Fibroblast of skin of scalp (primary cell): ENCODE measurements at places on chromosomes 2 and 18.

- DNase-seq, result peak; percentile 60
Observed at GRCh38 chr2:166665991-166666940, 172.2 kb upstream of the SCN7A start.

DNA sequence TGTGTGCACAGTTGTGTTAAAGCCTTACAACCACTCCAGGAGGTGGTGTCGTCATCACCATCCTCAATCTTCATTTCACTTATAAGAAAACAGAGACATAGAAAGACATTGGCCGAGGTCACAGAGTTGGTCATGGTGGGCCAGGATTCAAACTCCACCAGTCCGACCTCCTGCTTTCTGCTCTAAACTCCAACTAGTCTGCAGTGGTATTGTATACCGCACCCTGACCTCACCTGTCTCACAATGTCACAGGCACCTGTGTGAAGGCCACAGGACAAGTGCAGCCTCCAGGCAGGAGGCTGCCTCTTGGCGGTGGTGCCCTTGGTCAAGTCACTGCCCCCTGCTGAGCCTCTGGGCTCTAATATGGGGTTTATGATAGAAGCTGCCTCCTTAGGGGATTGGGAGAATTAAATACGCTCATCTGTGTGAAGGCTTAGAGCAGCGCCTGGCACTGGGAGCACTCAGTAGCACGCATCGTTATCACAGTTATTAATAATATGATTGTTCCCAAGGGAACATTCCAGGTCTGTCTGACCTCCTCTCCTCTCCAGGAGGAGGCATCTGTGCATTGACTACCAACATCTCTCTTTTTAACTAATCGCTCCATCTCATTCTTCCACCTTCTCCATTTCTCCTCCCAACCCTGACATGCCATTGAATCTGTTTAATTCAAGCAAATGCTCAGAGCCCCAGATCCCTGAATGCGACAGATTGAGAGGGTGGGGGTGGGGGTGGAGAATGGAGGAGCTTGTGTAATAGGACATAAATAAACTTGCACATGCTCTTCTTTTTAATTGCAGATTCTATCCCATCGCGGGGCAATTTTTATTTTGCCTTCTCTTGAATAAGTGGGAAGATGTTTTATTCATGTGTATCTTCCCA lies 112.7 kb downstream of the MCFD2 start:
- no peak for DNase-seq

- DNase-seq, result no peak
Observed at GRCh38 chr2:231452799-231453508, 11.3 kb downstream of the NCL start.

GRCh38 chr2:206856513-206856912 lies 82.8 kb upstream of the CPO start:
- DNase-seq, result peak; percentile 62

DNA sequence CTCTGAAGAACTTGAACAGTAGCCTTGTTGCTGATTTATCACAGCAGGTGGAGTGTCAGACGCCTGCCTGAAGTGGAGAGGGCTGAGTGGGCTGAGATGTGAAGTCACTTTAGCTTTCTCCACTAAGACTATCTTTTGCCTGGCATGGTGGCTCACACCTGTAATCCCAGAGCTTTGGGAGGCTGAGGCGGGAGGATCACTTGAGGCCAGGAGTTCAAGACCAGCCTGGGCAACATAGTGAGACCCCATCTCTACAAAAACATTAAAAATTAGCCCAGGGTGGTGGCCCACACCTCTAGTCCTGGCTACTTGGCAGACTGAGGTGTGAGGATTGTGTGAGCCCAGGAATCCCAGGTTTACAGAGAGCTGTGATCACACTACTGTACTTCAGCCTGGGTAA lies 60.6 kb upstream of the TTC39C start:
- no peak for DNase-seq

DNA sequence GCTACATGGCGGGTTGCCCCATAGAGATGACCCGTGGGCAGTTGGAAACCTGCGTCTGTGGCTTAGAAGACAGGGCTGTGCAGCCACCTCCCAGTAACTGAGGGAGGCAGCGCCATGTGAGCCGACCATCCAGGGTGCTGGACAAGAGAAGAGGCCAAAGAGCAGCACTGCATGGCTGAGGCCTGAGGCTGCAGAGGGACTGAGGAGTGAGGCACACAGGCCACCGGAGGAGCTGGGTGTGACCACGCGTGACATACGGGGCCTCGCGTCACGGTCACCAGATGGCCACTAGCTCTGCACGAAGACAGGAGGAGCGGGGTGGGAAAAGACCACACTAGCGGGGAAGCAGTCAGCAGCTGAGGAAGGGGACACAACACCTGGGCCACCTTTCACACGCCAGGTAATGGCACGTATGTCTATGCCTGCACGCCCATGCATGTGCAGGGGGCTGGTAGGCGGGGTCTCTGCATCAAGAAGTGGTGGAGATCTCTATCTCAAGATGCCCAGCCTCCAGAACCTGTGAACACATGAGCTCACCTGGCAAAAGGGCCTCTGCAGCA lies 61.4 kb downstream of the NDUFA10 start:
- no peak for DNase-seq

GRCh38 chr2:6626401-6627012 lies 239.2 kb downstream of the CMPK2 start:
- no peak for DNase-seq

DNA sequence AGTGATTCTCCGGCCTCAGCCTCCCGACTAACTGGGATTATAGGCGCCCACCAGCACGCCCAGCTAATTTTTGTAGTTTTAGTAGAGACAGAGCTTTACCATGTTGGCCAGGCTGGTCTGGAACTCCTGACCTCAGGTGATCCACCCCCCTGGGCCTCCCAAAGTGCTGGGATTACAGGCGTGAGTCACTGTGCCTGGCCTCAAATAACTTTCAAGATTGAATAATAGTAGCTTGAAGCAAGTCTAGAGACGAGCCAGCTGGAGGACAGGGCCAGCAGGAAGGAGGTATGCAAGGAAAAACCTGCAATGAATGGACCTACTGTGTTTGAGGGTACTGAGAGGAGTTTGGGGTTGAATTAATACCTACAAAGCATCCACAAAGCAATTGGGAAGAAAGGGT lies 87.5 kb downstream of the MSH2 start:
- no peak for DNase-seq

GRCh38 chr2:176755537-176756135 lies 457.0 kb upstream of the HNRNPA3 start:
- DNase-seq, result no peak

GRCh38 chr2:45162711-45163110 lies 153.5 kb upstream of the SIX2 start:
- DNase-seq, result no peak

GRCh38 chr2:763766-764525 lies 86.7 kb upstream of the TMEM18 start:
- peak; percentile 74 for DNase-seq

- DNase-seq, result no peak
Observed at GRCh38 chr2:71066856-71067255, 1.6 kb upstream of the NAGK start.

- DNase-seq, result no peak
Observed at GRCh38 chr18:29163596-29163995, 986.7 kb upstream of the CDH2 start.

DNA sequence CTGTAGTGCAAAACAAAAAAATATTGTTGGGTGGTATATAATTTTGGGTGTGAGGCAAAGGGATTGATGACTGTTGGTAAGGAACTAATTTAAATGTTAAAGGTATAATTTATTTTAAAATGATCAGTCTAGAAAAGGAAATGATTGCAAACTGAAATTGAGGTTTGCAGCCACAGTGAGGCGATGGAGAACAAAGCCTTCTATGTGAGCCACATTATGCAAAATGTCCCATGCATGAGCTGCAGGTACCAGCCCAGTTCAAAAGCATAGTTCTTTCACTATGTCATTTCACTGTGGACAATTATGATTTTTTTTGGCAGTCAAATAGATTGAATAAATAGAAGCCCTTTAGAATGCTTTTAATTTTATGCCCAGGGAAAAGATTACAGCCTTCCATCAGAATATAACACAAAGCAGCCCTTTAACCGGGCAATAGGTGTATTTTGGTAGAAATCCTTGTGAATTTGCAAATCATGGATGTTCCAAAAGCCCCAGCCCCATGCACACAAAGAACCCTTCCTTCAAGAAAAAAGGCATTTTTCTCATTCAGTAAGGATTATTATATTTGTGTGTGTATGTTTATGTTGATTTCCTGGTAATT lies 1.7 kb downstream of the MAP2 start:
- DNase-seq, result peak; percentile 40

DNA sequence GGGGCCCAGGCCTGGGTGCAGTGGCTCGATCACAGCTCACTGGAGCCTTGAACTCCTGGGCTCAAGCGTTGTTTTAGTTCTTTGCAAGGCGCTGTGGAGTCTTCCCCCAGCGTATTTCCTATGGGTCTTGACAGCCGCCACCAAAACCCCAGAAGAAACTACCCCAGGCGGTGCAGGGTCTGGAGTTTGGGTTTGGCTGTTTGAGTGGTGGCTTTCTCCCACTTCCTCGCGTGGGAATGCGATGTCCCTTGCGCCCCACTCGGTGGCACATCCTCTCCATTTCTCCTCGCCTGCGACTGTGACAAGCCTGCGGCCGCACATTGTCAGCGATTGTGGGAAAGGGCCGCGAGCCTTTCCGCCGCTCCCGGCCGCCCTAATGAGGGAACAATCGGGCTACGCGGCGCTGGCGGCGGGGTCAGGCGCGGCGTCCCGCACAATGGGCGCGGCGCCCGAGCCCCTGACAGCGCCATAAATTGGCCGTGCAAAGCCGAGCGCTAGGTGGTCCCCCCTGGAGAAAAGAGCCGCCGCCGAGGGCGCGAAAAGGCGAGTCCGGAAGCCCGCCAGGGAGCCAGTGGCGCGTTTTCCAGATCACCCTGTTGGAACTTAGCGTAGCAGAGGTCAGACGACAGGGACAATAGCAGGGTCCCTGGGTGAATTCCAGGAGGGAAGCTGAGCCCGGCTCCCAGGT lies 194.9 kb upstream of the POU3F3 start:
- peak; percentile 6 for DNase-seq

GRCh38 chr2:100749771-100750542 lies 70.0 kb upstream of the NPAS2 start:
- no peak for DNase-seq

DNA sequence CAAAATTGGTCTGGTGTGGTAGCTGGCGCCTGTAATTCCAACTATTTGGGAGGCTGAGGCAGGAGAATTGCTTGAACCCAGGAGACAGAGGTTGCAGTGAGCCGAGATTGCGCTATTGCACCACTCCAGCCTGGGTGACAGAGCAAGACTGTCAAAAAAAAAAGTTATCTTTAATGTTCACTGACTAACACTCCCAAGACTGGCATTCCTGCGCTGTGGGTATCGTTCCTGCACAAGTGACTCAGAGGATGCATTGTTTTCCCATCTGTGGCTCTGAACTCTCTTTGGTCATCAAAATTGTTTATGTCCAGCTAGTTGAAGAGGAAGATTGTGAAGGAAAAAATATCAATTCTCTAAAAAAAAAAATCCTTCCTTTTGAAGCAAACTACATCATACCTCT lies 539.0 kb downstream of the SOX11 start:
- no peak for DNase-seq

- no peak for DNase-seq
Observed at GRCh38 chr18:42644729-42645131, 470.8 kb downstream of the RIT2 start.

DNA sequence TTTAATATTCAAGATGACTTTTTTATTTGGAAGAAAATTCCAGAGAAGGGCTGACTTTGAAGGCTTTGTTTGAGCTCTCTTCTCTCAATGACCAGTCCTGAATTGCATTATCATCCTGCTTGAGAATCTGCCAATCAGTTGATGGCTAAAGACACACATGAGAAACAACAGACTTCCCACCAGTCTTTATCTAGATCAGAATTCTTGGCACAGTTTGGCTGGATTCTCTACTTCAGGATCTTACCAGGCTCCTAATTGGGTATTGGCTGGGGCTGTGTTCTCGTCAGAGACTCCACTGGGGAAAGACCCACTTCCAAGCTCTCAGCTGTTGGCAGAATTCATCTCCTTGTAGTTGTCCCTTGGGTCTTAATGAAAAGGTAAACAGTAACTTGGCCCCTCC lies 86.0 kb downstream of the WDSUB1 start:
- DNase-seq, result peak; percentile 54

DNA sequence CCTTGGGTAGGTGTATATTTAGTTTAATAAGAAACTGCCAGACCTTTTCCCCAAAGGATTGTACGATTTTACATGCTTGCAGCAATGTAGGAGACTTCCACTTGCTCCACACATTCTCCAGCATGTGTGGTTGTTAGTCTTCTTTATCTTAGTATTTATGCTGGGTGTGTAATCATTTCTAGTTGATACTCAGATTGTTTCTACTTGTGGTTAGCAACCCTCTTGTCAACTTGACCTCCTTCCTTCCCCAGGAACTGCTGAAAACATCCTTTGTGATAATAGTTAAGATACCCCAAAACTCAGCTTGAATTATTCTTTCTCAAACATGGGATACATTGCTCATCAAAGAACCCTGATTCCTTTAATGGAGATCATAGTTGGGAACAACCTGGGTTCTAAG lies 37.2 kb upstream of the CYBRD1 start:
- no peak for DNase-seq

GRCh38 chr2:10136101-10136934 lies 13.8 kb downstream of the RRM2 start:
- DNase-seq, result no peak

DNA sequence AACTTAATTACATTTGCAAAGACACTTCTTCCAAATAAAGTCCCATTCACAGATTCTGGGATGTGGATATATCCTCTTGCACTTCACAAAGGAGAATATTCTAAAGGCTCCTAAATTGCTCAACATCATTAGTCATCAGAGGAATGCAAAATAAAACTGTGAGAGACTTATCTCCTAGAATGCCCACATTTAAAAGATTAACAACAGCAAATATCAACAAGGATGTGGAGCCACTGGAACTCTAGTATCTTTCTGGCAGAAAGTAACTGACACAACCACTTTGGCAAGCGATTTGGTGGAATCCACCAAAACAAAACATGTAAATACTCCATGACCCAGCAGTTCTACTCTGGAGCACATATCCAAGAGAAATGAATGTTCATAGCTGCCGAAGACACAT lies 4.6 kb downstream of the NEU2 start:
- DNase-seq, result no peak

- DNase-seq, result peak; percentile 27
Observed at GRCh38 chr2:239959059-239959971, 65.8 kb downstream of the NDUFA10 start.

DNA sequence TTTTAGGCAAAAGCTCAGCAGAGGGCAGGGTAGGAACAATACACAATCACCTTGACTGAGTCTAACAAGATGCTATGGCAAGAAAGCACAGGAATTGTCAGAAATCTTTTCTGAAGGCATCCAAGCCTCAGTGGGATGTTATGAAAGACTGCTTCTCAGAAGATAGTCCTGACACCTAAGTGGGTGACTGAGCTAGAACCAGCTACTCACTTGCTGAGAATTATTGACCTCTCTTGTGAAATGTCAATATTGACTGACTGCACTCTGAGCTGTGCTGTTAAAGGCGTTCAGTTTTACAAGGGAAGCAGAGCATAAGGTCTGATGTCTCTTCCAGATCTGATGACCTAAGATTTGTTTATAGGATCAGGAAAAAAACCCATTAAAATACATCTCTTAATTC lies 46.1 kb downstream of the TACR1 start:
- no peak for DNase-seq
